ENCODE measurements at places on chromosomes 4 and X. TPM values are rescaled to one million over a fixed set of nuclear protein-coding genes. Genes with fewer than 3 reads are reported as not detected.
A peak's percentile ranks its signal among the peaks of the same experiment; 100 is the strongest.

SPIN4 gene
- total RNA-seq: 5.0 TPM

TCEAL1 gene
- 7.2 TPM for total RNA-seq

DNA sequence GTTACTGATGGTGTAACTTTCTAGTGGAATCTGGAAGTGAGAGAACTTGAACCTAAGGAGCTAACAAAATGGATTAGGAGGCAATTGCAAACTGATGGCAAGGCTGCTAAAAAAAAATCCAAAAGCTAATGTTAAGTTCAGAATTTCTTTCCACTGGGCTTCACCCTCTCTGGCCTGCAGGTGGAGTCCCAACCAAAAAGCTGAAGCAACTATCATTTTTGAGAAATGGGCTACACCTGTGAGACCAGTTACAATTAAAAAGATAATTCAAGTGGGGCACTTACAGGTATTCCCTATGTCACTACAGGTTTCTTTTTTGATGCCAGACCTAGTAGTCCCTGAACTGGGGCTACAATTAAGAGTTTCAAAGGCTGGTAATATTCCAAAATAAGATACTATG, 142.1 kb upstream of the FTHL17 start:
- no peak for DNase-seq

- no peak for DNase-seq
These were observed 5.6 kb downstream of the KIAA0232 start for GRCh38 chr4:6788123-6788522.

DNA sequence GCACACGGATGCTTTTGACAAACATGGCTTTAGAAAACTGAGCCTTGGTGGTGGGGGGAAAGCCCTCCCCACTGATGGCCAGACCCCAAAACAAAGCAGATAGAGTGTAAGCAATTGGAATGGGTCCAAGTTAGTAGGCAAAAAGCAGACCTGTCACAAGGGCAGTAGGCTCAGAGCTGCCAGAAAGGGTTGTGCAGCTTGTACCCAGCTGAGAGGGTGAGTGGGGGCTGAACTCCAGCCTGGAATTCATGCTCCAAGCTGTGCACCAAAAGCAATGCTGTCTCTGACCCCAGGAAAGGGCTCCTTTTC, 101.1 kb upstream of the TEX13D start:
- DNase-seq: no peak

DNA sequence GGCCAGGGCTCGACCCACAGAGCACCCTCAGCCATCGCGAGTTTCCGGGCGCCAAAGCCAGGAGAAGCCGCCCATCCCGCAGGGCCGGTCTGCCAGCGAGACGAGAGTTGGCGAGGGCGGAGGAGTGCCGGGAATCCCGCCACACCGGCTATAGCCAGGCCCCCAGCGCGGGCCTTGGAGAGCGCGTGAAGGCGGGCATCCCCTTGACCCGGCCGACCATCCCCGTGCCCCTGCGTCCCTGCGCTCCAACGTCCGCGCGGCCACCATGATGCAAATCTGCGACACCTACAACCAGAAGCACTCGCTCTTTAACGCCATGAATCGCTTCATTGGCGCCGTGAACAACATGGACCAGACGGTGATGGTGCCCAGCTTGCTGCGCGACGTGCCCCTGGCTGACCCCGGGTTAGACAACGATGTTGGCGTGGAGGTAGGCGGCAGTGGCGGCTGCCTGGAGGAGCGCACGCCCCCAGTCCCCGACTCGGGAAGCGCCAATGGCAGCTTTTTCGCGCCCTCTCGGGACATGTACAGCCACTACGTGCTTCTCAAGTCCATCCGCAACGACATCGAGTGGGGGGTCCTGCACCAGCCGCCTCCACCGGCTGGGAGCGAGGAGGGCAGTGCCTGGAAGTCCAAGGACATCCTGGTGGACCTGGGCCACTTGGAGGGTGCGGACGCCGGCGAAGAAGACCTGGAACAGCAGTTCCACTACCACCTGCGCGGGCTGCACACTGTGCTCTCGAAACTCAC, 3.6 kb downstream of the MID1IP1 start:
- DNase-seq: peak; percentile 32

GRCh38 chr4:141376769-141377168, 156.1 kb downstream of the ZNF330 start:
- DNase-seq: no peak

GRCh38 chr4:148376151-148376550, 66.1 kb downstream of the NR3C2 start:
- DNase-seq: no peak

- no peak for DNase-seq
These were observed 20.7 kb downstream of the ZNF280C start for GRCh38 chrX:130247996-130248395.

DNA sequence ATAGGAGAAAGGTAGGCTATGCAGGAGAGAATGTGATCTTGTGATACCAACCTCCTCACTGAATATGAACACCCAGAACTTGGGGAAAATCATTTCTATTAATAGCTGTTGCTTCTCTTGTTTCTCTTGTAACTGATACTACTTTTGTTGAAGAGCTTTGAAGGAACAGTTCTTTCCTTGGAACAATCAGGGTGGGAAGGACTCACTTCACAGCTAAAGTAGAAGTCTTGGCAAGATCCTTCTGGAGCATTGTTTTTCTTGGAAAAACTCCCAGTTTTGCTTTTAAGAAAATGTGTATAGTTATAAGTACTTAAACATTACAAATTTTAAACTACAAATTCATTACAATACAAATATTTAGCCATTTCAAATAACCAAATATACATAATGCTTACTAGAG, 19.1 kb upstream of the XK start:
- no peak for DNase-seq

- no peak for DNase-seq
These were observed 631.5 kb downstream of the RAB28 start for GRCh38 chr4:12852338-12853307.
